Lower leg skin (tissue), 4 donors: ENCODE measurements at places on chromosomes 5 and 9.

GRCh38 chr5:150305557-150305956, 2.9 kb upstream of the ARSI start:
- DNase-seq: no peak

GRCh38 chr5:33304601-33305000, 136.2 kb upstream of the TARS1 start:
- DNase-seq: no peak

GRCh38 chr5:34550247-34550646, 105.9 kb upstream of the RAI14 start:
- no peak for DNase-seq

DNA sequence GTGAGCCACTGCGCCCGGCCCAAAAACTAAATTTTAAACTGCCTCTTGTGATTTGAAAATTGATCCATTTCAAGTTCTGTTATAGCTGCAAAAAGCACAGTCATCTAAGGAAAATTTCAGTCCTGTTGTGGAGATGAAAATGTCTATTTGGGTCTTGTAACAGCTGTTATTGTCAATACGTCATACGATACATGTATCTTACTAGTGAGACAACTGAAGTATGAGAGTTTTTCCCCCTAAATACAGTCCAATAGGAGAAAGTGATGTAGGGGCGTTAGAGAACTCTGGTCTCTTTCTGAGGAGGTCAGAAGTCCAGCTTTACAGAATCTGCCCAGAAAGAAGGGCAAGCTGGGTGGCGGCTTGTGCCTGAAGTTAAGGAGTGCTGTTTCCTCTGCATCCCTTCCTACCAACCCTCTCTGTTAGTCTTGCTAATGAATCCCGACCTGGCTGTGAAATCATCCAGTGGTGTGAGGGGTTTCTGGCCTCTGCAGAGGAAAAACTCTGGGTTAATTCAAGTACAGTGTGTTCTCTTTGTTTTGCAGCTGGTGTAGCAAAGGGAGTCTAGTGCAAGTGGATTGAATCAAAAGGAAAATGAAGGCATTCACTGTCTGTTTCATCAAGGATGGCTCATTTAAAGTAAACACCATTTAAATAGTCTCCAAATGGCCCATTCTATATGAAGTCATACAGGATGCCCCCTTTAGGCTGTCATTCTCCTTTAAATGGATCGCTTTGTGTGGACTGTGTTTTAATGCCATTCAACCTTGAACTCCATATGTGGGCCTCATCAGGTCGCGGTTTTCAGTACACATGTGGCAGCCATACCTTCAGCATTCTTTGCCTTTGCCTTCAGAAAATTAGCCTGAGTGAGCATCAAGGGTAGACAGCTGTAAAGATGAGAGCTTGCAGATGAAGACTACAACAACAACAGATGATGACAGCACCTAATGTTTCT, 59.0 kb downstream of the AOPEP start:
- no peak for DNase-seq

DNA sequence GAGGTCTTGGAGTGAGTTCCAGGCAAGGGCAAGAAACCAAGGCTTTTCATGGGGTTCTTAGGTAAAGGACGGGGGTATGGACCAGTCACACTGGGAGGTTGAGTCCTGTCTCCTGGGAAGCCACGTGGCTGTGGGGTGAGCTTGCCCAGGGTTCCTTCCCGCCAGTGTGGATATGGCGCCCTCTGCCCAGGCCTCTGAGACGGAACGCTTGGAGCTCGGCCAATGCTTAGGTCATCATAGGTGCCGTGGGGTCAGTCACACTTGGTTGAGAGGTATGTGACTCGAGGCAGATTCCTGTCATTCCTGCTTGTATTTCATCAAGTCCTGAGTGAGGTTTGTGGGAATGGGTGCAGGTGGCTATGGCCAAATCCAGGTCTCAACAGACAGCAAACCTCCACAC, 46.2 kb downstream of the TENT4A start:
- no peak for DNase-seq

DNA sequence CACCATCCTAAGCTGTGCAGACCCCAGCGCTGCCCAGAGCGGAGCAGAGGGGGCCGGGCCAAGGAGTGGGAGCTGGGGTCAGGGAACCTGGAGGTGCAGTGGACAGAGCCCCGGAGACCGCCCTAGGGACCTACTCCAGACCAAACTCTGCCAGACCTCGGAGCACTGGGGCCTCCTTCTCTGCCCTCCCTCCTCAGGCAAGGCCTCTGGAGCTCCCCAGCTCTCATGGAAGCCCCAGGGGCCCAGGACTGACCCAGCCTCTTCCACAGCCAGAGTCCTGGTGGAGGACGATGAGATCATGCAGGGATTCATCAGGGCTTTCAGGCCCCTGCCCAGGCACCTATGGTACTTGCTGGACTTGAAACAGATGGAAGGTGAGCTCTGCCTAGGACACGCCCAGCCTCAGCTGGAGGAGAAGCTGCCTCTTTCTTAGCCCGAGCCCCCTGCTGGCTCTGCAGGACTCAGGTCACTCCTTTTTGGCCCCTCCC, 3.6 kb downstream of the PAEP start:
- no peak for DNase-seq

- DNase-seq: no peak
Observed at GRCh38 chr9:114001794-114002261, 76.3 kb downstream of the AMBP start.

DNA sequence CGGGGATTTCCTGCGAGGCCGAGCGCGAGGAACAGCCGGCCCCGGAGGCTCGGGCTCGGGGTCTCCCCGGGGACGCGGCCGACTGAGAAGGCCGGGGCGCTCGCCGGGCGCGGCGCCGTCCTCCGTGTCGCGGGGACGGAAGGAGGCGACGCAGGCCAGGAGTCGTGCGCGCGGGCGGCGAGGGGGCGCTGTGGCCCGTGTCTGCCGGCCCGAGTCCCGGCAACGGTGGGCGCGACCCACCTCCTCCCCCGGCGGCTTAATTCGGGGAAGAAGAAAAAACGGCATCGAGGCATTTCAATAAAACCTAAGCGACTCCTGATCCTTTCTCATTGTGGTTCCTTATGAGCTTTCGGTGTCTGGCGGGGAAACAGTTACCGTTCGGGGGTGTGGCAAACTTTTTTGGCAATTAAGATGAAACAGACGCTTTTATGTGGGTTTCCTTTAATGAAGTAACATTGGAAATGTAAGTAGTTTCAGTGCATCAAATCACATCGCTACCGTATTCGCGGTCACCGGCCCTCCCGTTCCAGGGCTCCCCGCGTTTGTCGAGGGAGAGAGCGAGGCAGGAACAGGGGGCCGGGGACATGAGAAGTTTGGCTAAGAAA, 3.7 kb upstream of the IRX2 start:
- peak; percentile 91 for DNase-seq
